Lung (tissue), 17 donors: ENCODE measurements at places on chromosomes 1 and 21. TPM values are rescaled to one million over a fixed set of nuclear protein-coding genes. Genes with fewer than 3 reads are reported as not detected.

Gene CELA3A
- polyA plus RNA-seq, result 0.92 TPM

Gene GPA33
- 0.69 TPM for polyA plus RNA-seq

Gene SYNC
- polyA plus RNA-seq, result 2.0 TPM

Gene CDC14A
- polyA plus RNA-seq, result 5.1 TPM

Gene BCL2L15
- polyA plus RNA-seq, result 7.0 TPM

Gene PGLYRP3
- polyA plus RNA-seq, result not detected

Gene PARK7
- polyA plus RNA-seq, result 392 TPM

Gene CFHR4
- not detected for polyA plus RNA-seq

Gene PLEKHN1
- 2.0 TPM for polyA plus RNA-seq

Gene TMPRSS15
- 0.01 TPM for polyA plus RNA-seq

Gene HHAT
- polyA plus RNA-seq, result 1.2 TPM

Gene NBPF1
- polyA plus RNA-seq, result 5.7 TPM

Gene ATP6V1G3
- not detected for polyA plus RNA-seq

- DNase-seq, result no peak
Observed at GRCh38 chr1:1939296-1940122, 20.4 kb upstream of the TMEM52 start.

- no peak for DNase-seq
Observed at GRCh38 chr1:238187575-238187949, 296.8 kb upstream of the ZP4 start.

DNA sequence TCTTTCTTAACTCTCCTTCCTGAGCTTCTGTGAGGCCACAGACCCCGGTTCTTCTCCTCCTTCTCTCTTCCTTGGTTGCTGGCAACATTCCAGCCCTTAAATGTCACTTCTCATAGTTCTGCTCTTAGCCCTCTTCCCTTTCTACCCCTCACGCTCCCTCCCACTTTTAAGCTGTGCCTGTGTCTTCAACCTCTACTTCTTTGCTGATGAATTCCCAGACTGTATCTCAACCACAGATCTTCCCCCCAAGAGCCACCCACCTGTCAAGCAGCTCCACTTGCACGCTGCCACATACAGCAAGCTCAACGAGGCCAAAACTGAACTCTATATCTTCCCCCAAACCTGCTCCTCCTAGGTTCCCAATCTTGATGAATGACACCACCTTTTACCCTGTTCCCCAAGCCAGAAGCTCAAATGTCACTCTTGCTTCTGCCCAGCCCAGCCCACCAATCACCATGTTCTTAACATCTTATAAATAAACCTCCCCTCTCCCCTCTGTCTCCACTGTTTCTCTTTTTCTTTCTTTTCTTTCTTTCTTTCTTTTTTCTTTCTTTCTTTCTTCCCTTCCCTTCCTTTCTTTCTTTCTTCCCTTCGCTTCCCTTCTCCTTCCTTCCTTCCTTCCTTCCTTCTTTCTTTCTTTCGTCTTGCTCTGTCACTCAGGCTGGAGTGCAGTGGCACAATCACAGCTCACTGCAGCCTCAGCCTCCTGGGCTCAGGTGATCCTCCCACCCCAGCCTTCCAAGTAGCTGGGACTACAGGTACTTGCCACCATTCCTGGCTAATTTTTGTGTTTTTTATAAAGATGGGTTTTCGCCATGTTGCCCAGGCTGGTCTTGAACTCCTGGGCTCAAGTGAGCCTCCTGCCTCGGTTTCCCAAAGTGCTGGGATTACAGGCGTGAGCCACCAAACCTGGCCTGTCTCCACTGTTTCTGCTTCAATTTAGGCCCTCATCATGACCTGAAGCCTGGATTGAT lies 19.8 kb upstream of the PTP4A2 start:
- DNase-seq, result no peak

- DNase-seq, result peak; percentile 56
Observed at GRCh38 chr1:10033359-10033845, 644 bp downstream of the UBE4B start.

DNA sequence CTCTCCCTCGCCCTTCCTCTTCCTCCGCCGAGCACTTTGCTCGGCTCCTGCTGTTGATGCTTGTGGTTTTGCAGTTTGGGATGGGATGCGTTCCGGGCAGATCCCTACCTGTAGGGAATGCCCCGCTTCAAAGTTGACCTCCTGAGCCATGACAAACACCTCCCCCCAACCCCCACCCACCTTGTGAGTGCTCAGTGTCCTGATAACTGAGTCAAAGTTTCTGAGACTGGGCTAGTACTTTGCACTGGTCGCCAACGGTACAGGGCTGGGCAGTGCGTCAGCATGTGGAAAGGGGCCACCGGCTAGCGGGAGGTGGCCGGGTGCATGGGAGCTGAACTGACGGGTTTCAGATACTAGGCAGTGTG lies 771 bp downstream of the RABGAP1L start:
- DNase-seq, result no peak

DNA sequence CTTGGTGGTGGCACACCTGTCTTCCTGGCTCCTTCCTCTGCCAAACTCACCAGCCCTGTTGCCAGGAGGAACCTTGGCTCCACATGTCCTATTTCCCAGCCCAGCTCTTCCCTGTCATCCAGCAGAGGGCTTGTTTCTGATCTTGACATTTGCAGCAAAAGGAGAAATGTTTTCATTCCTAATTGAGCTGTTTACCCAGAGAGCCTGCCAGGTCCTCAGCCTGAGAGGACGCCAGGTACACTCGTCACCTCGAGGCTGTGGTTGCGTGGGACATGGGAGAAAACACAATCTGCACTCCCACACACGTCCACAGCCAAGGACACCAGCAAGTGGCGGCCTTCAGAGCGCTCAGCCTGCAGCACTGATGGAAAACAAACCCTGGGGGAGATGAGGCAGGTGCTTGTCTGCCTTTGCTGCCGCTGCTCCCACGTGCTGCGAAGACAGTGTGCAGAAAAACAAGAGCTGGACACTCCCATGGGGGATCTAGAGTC lies 132.8 kb upstream of the CD34 start:
- DNase-seq, result no peak

DNA sequence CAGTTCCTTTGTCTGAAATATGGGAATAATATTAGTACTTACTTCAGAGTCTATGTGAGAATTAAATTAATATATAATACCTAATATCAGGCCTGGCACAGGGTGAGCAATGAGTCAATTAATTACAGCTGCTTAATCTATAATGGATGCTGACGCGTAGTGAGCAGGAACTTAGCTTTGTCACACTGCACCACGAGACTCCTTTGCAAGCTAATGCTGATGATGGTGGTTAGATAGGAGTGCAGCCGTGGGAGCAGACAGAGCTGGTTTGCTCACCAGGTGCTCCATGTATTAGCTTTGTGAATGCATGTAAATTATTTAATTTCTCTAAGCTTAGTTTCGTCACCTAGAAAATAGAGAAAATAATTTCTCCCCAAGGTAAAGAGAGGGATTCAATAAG lies 35.1 kb downstream of the KCNJ15 start:
- DNase-seq, result no peak

DNA sequence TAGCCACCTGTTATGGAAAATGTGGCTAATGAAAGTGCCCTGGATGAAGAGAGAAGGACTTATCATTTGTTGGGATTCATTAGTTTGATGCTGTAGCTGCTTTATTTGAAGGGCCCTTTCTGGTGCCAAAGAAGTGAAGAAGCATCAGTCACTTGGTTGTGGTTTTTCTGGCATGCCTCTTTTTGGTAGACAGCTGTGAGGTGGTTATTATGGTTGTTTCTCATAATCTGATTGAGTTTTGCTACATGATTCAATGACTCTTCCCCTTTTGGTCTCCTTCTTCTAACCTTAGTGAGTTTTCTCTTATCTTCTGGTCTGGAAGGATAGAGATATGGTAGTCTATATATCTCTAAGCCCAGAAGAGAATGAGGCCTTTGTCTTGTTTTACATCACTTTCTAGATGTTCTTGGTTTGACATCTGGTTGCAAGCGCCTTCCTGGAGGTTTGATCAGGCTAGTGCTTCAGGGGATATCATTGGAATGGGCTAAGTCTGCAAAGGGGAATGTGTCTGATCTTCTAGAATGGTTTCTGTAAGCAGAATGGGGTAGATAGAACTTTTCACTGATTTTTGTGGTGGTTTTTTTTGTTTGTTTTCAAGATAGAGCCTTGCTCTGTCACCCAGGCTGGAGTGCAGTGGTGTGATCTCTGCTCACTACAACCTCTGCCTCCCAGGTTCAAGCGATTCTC lies 26.0 kb downstream of the ARID1A start:
- DNase-seq, result no peak

GRCh38 chr1:30782361-30783255 lies 25.0 kb upstream of the LAPTM5 start:
- DNase-seq, result peak; percentile 67

- no peak for DNase-seq
Observed at GRCh38 chr1:94349853-94350252, 68.3 kb upstream of the ABCD3 start.

GRCh38 chr1:229102741-229103391 lies 168.0 kb upstream of the RAB4A start:
- no peak for DNase-seq

- DNase-seq, result no peak
Observed at GRCh38 chr1:171793636-171794035, 12.2 kb downstream of the METTL13 start.

DNA sequence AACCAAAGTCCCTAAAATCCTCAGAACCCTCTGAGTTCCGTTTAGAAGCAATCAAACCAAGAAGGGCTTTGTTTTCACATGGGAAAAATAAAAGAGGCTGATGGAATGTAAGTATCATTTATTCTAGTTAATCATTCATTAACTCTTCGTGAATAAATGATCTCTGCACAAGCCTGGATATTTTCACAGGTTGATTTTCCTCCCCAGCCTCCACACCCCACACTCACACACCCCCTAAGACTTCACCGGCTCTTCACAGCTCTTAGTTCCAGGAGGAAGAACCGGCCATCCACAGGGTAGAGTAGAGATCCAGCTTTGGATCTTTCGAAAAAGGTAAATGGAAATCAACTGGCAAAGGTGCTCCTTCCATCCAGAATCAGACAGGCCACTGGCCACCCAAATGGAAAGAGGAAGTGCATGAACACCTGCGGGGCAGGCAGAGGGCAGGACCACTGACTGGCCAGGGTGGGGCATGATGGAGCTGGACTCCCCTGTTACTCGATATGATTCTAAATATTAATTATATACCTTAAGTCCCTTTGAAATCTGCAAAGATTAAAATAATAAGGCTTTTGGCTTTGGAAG lies 10.0 kb downstream of the C1orf198 start:
- no peak for DNase-seq

DNA sequence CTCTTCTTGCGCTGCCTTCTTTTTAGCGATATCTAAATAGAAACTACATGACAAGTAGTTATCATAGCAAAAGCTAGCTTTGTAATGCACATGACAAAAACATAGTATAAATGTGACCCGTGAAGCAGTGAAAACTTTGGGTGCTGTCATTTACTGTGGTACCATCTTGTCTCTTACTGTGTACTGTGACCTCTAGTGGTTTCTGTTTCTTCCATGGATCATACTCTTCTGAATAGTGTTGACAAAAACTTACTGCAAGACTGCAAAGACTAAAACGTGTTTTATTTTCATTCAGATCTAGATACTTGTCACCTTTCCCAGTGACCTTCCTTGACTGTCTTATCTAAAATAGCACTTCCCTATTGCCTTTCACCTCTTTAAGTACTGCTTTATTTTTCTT lies 6.1 kb downstream of the RLF start:
- no peak for DNase-seq

DNA sequence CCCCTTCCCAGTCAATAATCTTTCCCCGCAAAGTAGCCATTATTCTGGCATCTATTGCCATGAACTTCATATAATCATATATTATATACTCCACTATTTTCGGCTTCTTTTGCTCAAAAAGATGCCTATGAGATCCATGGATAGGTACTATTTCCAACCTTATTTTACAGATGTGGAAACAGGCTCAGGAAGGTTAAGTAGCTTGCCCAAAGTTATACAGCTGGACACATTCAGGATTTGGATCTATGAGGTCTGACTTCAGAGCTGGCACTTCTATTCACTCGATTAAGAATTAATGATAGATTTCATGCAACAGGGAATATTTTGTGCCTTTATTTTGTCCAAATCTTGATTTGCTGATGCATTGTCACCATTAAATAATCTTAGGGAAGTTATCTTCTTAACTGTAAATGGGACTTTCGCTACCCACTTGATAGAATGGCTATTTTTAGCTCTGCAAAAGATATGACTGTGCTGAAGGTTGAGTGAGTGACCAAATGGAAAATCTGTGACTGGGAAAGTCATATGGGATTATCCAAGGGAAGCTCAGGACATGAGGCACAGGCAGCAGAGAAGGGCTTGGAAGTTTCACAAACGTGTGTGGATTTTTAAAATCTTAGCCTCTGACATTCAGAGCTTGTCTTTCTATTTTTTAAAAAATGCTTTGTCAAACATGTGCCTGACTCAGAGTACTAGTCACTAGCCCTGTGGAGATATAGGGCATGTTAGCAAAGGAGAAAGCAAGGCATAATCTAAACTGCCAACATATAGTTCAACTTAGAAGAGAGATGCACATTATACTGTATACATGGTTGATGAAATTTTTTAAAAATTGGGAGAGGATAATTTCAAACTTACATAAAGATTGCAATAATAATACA lies 36.5 kb downstream of the GIPC2 start:
- DNase-seq, result no peak

GRCh38 chr1:107142666-107143065 lies 1.8 kb downstream of the NTNG1 start:
- DNase-seq, result no peak
